ENCODE measurements at places on chromosomes 3 and 15. TPM values are rescaled to one million over a fixed set of nuclear protein-coding genes. Genes with fewer than 3 reads are reported as not detected.
A peak's percentile ranks its signal among the peaks of the same experiment; 100 is the strongest.

- no peak overlapping the region for H3K4me3 ChIP-seq
- no peak overlapping the region for H3K27ac ChIP-seq
- no peaks in the 10 kb centered on the region for H3K4me1 ChIP-seq
- no peaks in the 10 kb centered on the region for H3K36me3 ChIP-seq
- DNase-seq, result no peak
These were observed 19.0 kb upstream of the CSTA start for GRCh38 chr3:122305818-122306621.

- H3K36me3 ChIP-seq, result peaks cover 15% of the 10 kb centered on the region
- peaks cover 52% of the 10 kb centered on the region for H3K4me1 ChIP-seq
- peak overlapping the region; percentile 9 for H3K4me3 ChIP-seq
These were observed 37.2 kb downstream of the IDH2 start for GRCh38 chr15:90064911-90065681.

DNA sequence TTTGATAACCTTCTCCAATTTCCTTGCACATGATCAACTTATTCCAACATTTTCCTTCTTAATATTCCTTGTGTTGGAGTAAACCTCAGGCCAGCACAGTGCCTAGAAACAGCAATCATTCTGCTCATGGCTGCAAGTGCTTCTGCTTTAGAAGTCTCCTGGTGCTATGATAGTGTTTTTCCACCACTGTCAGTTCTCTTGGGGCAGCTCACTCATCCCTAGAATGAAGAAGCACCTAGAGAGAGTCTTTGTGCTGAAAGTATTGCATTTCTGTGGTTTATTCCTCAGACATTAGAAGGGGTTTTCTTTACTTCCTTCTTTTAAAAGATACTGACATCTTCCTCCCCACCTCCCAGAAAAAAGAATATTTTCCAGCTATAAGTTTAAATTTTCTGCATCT is 183.5 kb downstream of the RYR3 start:
- H3K4me1 ChIP-seq, result no peaks in the 10 kb centered on the region
- no peaks in the 10 kb centered on the region for H3K27me3 ChIP-seq
- H3K27ac ChIP-seq, result no peak overlapping the region
- DNase-seq, result peak; percentile 21
- no peaks in the 10 kb centered on the region for H3K36me3 ChIP-seq

DNA sequence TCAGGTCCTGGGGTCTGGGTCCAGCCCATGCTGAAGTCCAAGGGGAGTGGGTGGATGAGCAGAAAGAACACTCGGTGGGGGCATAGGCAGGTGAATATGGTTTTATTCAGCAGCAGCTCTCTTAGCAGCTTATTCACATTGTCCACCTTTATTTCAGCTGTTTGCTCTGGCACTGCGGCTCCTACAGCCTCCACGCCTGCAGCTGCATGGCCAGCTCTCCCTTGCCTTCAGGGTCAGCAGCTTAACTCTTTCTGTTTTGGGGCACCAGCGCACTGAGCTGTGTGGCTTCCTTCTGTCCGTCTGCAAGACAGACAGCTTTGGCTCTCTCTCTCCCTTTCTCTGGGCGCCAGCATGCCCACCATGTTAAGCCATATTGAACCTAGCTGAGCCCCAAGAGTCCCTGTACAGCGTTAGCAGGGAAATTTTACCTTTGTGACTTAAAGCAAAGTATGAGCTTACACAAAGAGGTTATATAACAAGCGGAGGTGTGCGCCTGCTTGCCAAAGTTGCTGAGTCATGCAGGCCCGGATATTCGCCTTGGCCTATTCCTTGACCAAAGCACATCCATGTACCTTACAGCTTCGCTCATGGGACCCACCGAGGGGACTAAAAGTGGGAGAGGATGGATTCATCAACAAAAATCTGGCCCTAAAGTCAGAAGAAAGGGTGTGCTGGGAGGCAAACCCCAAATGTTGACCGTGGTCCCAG is 170.1 kb upstream of the PFN2 start:
- H3K27me3 ChIP-seq, result no peaks in the 10 kb centered on the region
- H3K36me3 ChIP-seq, result no peaks in the 10 kb centered on the region
- DNase-seq, result peak; percentile 60
- H3K27ac ChIP-seq, result no peak overlapping the region

DNA sequence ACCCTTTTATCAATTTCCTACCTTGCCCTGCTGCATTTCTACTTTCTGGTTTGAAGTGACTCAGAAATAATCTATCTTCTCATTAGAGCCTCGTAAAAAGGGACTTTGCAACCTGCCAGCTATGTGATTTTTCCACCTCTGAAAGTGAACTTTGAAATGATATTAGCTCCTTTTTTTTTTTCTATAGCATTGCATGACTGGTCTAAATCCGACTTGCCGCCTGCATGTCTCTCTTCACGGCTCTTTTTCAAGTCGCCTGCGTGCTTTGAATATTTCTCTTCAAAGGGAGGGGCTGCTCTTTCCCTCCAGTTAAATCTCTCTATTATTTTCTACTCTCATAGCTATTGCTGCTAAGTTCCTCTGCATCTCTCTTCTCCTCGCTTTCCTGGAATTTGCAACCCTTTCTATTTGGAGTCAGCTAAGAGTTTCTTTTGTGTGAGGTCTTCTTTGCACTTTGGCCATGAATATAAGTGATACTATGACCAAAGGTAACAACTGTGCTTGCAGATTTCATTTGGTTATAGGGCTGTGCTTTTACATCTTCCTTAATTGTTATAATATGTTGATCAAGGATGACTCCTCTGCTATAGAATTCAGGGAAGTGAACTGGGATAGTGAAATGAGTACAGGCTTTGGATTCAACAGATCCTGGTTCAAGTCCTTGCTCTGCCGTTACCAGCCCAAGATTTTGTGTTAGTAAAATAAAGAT is 541.1 kb downstream of the AGBL1 start:
- H3K36me3 ChIP-seq, result no peaks in the 10 kb centered on the region
- no peak for DNase-seq
- no peak overlapping the region for H3K27ac ChIP-seq
- H3K27me3 ChIP-seq, result no peaks in the 10 kb centered on the region
- no peak overlapping the region for H3K4me3 ChIP-seq
- peaks cover 26% of the 10 kb centered on the region for H3K4me1 ChIP-seq

GRCh38 chr3:53250453-53250852 is 5.4 kb downstream of the TKT start:
- H3K4me3 ChIP-seq, result peak overlapping the region; percentile 4
- no peak for DNase-seq

FBXL2 gene
- 5.4 TPM for total RNA-seq

- H3K36me3 ChIP-seq, result no peaks in the 10 kb centered on the region
- H3K27me3 ChIP-seq, result no peaks in the 10 kb centered on the region
- DNase-seq, result no peak
- H3K4me3 ChIP-seq, result no peak overlapping the region
These were observed 129.6 kb downstream of the FMN1 start for GRCh38 chr15:33064878-33065277.

GRCh38 chr3:64299206-64299605 is 73.9 kb upstream of the PRICKLE2 start:
- H3K4me3 ChIP-seq, result no peak overlapping the region

- H3K4me1 ChIP-seq, result peaks cover 40% of the 10 kb centered on the region
- H3K36me3 ChIP-seq, result no peaks in the 10 kb centered on the region
- no peaks in the 10 kb centered on the region for H3K27me3 ChIP-seq
- no peak overlapping the region for H3K27ac ChIP-seq
- no peak for DNase-seq
- H3K4me3 ChIP-seq, result no peak overlapping the region
These were observed 126.6 kb downstream of the IGF1R start for GRCh38 chr15:98774756-98775497.

DNA sequence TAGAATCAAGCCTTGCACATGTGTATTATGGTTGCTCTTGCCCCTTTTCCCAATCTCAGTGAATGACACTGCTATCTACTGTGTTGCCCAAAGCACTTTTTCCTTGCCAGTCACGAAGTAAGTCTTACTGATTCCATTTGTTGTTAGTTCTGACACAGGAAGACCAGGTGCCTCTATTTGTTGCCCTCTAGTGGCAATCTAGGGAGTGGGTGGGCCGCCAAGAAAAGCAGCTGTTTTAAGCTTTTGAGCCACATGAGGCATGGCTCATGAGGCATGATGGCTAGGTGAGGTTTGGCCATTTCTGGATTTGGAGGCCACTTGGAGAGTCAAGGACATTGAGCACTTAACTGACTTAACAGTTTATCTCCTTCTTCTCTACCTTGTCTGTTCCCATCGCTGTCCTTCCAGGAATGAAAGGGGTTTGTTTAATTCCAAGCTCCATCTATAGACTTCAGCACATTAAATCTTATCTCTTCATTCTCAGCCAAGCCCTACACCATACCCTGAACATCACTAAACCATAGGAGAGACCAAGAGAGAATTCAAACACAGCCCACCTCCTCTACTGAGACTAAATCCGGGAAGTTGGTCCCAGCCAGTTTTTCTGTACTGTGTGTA is 103.1 kb downstream of the HCN4 start:
- H3K36me3 ChIP-seq, result peaks cover 2% of the 10 kb centered on the region
- DNase-seq, result no peak
- no peak overlapping the region for H3K4me3 ChIP-seq

AGTR1 gene
- total RNA-seq, result 16.3 TPM

DNA sequence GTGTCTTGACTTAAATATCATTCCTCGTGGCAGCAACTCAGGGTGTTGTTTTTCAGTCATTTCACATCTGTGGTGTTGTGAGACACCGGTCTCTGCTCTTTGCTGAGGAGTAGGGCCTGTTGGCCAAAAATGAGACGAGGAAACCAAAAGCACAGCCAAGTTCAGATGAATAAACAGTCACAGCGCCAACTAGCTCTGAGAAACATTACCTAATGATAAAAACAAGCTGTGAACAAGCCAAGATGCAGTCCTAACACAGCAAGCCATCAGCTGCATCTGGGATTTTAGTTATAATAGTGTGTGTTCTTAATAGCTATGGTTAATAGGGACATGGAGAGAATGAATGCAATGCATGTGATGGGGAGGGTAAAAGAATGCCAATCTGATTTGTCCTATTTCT is 843.4 kb upstream of the DPPA4 start:
- DNase-seq, result no peak
- peak overlapping the region; percentile 25 for H3K27ac ChIP-seq
- no peaks in the 10 kb centered on the region for H3K27me3 ChIP-seq
- no peaks in the 10 kb centered on the region for H3K36me3 ChIP-seq
- H3K4me1 ChIP-seq, result peaks cover 11% of the 10 kb centered on the region
- no peak overlapping the region for H3K4me3 ChIP-seq

ARPP19 gene
- total RNA-seq, result 141 TPM

- no peak for DNase-seq
- no peak overlapping the region for H3K27ac ChIP-seq
- no peaks in the 10 kb centered on the region for H3K4me1 ChIP-seq
- no peak overlapping the region for H3K4me3 ChIP-seq
These were observed 41.3 kb downstream of the DNAH1 start for GRCh38 chr3:52357151-52358080.

NRG4 gene
- total RNA-seq, result not detected

GRCh38 chr15:50888054-50888453 is 20.4 kb upstream of the AP4E1 start:
- peaks cover 15% of the 10 kb centered on the region for H3K4me1 ChIP-seq
- H3K36me3 ChIP-seq, result no peaks in the 10 kb centered on the region
- H3K4me3 ChIP-seq, result no peak overlapping the region
- H3K27me3 ChIP-seq, result no peaks in the 10 kb centered on the region
- no peak overlapping the region for H3K27ac ChIP-seq

CP gene
- 5.8 TPM for total RNA-seq
